ENCODE measurements at places on chromosomes 1 and 21.

DNA sequence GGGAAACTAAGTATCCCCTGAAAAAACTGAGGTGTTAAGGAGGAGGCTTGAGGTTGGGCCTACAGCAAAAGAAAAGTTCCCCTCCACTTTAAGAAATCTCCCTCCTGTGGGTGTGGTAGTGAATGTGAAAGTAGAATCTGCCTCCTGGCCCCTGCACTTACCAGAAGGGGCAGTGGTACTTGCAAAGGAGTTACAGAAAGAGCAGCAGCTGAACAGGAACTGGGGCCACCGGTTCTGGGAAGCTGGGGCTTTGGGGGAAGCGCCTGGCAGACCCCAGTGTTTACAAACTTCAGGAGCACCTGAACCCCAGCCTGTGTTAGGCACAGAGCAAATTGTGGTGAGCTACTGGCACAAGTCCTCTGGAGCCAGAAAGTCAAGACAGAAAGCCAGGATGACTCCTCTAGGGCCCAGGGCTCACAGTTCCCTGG lies 250.2 kb upstream of the FGGY start:
- peak; percentile 25 for DNase-seq

- peak; percentile 95 for DNase-seq
Observed at GRCh38 chr1:223500560-223501425, 107.6 kb downstream of the CCDC185 start.

GRCh38 chr21:44527156-44527982 lies 12.6 kb downstream of the KRTAP10-1 start:
- no peak for DNase-seq

- DNase-seq: peak; percentile 70
Observed at GRCh38 chr1:95223110-95223509, 10.9 kb upstream of the RWDD3 start.

GRCh38 chr1:67629370-67630075 lies 55.5 kb upstream of the GADD45A start:
- DNase-seq: no peak

- no peak for DNase-seq
Observed at GRCh38 chr1:97929874-97930851, 9.3 kb upstream of the DPYD start.

GRCh38 chr1:168603501-168604110 lies 27.2 kb downstream of the XCL1 start:
- peak; percentile 45 for DNase-seq

DNA sequence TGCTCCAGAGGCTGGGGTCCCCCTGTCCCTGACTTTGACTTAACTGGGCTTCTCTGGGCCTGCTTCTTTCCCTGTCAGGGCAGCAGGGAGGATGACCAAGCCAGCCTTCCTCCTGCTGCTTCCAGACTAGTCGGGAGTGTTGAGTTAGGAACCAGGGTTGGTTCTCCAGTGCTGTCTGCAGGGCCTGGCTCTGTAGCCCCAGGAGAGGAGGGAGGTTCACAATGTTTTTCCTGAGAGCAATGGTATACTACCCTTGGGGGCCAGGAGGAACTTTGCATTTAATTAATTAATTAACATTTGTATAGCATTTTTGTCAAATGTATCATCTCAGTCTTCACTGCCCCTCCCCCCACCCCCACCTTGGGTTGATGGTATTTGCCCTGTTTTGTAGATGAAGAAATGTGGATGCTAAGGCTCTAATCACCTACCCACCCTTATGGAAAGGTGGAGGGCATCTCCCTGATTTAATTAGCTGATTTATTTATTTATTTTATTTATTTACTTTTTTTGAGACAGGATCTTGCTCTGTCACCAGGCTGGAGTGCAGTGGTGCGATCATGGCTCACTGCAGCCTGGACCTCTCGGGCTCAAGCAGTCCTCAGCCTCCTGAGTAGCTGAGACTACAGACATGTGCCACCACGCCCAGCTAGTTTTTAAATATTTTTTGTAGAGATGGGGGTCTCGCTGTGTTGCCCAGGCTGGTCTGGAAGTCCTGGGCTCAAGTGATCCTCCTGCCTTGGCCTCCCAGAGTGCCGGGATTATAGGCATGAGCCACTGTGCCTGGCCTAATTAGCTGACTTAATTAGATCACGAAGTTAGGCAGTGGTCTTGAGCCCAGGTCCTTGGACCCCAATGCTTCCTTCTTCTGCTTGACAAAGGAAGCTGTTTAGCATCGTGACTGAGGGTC lies 6.6 kb downstream of the H6PD start:
- no peak for DNase-seq

DNA sequence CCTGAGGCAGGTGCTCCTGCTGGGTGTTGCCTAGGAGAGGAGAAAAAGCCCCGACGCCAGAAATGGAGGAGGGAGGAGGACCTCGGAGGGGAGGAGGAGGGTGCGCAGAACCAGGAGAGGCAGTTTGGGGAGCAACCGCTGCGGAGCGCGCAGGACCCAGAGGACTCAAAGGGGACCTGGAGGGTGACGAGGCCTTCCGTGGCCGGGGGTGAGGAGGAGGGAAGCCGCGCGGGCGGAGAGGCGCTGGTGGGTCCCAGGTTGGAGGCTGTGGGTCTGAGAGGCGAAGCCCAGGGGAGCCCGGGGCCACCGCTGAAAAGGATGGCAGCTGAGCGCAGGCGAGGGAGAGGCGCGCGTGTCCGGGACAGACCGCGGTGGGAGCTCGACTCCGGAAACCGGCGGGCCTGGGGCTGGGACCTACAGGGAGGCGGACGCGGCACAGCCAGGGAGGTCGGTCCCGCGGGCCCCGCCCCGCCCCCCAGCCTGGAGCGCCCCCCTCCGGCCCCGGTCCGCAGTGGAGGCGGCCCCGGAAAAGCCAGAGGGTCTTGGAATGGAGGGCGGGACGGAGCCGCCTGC lies 15.1 kb downstream of the RNF223 start:
- DNase-seq: no peak

GRCh38 chr1:33255347-33256220 lies 708 bp upstream of the ZNF362 start:
- DNase-seq: peak; percentile 15

DNA sequence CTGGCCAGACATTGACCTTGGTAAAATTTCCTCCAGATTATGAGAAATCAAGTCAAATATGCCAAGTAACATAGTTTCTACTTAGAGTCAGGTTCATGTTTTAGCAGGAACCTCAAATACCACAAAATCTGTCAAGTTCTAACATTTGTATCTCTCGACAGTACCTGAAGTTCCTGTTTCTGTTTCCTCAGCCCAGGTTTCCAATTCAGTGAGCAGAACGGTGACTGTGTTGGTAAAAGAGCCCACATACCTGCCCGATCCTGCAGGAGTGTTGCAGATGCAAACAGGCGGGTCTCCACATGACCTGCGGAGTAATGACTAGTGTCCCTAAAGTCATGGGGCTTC lies 57.9 kb upstream of the LGALS8 start:
- no peak for DNase-seq

DNA sequence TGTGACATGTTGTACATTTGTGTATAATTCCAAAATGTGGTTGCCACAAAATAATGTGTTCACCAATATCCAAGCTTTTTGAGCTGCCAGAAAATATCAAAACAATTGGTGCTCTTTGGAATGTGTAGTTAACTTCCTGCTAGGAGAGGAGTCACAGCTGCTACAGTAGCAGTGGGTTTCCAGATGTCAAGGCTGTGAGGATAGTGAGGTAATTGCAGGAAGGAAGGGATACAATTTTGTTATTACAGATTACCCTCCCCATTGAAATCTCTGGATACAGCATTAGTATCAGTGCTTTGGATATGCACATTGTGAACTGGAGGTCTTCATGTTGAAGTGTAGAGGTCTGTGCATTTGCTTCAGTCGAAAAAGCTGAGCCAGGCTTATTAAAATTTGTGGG lies 253.2 kb downstream of the PTPRC start:
- DNase-seq: peak; percentile 81
